ENCODE measurements at places on chromosomes 3 and 15.
A peak's percentile ranks its signal among the peaks of the same experiment; 100 is the strongest.

DNA sequence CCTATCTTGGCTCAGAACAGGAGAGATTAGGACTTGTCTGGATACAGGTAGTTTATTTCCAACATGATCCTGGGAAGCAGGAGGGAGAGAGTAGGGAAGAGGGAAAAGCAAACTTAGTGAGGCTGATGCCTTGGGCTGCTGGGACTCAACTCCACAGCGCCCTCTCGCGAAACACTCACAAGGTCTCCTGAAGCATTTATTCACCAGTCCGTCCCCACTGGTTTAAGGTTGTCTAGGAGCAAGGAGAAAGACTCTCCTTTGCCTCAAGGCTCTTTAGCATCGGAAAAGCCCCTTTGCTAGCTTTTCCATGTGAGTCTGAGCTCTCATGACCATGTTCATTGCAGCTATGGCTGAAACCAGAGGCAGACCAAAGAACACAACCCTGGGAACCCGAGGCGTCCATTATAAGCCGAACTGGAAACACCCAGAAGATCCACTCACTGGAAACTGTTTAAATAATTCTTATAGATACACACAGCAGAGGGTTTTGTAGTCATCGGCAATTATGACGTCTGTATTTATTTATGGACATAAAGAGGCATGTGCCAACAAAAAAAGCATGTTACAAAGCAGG is 244.5 kb downstream of the CD47 start:
- DNase-seq = peak; percentile 58

DNA sequence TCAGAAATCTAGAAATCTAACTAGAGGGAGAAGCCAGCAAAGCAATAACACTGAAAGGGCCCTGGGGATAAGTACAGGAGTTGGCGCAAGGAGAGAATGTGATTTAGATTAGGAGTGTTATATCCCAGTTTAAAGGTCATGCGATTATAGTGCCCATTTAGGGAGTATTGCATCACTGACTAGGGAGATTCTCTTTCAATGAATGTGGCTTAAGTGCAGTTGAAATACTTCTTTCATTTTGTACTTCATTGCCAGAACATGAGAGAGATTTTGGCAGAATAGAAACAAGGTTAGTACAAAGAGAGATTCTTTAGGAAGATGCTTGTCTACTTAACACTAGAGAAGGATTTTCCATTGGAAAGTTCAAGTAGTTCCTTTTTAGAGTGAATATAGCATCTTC is 13.9 kb downstream of the ROBO2 start:
- no peak for DNase-seq

- peak; percentile 32 for DNase-seq
These were observed 14.3 kb downstream of the ARL8B start for GRCh38 chr3:5136211-5136918.

DNA sequence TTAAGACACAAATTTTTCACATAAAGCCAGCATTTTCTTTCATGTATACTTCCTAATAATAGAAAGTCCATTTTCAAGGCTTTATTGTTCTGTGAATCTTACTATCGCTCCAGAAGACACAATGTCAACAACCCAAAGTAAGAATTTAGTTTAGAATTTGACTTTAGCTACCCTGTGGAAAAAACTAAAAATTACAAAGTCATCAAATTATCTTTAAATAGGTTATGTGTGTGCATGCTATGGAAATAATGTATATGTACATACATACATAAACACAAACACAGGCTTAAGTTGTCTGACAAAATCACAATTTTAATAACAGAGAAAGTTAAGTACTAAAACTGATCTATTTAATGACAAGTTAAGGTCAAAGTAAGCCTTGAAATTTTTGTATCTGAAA is 20.2 kb upstream of the XXYLT1 start:
- DNase-seq = no peak

DNA sequence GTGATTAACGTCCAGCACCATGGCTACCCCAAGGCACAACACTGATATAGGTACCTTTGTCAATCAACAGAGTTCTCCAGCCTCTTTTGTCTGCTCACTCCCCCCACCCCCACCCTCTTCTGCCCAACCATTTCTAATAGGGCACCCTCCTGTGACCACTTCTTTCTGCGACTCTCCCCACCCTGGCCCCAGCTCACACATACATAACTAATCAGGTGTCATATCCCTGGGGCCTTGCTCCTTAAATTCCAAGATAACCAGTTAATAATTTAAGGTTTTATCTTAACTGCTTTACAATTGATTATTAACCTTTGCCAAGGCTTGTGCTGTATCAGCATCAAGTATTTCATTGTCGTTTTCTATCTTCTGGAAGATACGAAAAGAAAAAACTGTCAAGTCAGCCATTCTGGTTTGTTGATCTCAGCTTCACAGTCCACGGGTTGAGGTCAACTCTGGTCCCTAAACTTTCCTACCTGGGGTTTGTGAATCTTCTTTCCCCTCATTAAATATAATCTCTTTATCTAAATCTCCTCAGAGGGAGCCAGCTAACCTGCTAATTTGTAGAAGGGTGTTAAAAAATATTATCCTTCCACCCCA is 27.3 kb upstream of the SLC28A2 start:
- DNase-seq = no peak

- DNase-seq = no peak
These were observed 65.1 kb upstream of the SAMMSON start for GRCh38 chr3:69934398-69934797.

- DNase-seq = no peak
These were observed 19.9 kb downstream of the SLC6A6 start for GRCh38 chr3:14422016-14422963.

DNA sequence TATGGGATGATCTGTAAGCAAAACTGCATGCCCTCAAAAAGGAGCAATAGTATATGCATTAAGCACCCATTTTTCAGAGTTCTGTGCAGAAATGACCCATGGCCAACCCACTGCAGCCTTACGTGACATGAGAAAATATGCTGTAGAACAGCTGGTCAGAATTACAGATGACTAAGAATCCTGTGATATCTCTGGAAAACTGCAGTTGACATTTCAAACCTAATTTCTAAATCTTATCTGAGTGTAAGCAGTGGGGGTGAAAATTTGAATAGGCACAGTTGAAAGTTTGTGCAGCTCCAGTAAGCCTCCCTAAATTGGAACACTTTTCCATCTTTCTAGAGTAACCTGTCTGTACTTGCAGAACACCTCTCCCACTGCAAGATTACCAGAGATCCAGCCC is 28.7 kb upstream of the COL6A6 start:
- DNase-seq = no peak

DNA sequence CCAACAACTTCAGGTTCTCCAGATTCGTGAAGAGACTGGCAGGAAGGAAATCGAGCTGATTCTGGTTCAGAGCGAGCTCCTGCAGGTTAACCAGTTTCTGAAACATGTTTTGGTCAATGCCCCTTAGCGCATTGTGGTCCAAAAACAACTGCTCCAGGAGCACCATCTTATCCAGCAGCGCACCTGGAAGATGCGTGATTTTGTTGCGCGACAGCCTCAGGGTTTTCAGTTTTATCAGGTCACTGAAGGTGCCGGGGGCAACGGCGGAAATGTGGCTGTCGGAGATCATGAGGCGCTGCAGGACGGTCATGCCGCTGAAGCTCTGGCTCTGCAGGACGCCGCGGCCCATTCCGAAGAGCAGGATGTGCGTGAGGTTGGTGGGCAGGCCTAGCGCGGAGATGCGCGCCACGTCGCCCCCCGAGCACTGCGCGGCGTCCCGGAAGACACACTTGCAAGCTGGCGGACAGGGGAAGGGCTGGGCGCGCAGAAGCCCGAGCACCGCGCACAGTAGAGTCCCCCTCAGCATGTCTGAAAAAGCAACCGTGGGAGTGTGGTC is 1.2 kb downstream of the GP5 start:
- peak; percentile 30 for DNase-seq

DNA sequence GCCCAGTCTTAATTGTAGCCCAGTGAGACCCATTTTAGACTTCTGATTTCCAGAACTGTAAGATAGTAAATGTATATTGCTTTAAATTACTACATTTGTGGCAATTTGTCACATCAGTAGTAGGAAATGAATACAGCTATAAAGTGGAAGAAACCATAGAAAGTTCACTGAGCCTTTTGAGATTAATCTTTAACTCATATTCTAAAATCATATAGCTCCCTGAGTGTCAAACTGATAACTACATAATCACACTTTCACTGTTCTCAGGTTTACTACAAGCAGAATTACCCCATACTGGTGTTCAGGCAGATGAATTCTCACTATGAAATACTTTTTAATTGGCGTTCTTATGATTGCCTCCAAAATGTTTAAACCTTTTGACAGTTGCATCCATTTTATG is 42.8 kb downstream of the CNTN4 start:
- no peak for DNase-seq

DNA sequence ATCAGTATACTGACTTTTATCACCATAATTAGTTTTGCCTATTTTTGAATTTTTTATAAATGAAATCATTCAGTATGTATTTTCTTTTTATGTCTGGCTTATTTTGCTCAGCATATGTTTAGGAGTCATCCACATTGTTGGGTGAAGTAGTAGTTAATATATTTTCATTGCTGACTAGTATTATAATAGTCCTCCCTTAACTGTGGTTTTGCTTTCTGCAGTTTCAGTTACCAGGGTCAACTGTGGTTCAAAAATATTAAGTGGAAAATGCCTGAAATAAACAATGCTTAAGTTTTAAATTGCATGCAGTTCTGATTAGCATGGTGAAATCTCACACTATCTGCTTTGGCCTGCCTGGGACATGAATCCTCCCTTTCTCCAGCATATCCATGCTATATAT is 39.5 kb upstream of the PRR23C start:
- DNase-seq = no peak

DNA sequence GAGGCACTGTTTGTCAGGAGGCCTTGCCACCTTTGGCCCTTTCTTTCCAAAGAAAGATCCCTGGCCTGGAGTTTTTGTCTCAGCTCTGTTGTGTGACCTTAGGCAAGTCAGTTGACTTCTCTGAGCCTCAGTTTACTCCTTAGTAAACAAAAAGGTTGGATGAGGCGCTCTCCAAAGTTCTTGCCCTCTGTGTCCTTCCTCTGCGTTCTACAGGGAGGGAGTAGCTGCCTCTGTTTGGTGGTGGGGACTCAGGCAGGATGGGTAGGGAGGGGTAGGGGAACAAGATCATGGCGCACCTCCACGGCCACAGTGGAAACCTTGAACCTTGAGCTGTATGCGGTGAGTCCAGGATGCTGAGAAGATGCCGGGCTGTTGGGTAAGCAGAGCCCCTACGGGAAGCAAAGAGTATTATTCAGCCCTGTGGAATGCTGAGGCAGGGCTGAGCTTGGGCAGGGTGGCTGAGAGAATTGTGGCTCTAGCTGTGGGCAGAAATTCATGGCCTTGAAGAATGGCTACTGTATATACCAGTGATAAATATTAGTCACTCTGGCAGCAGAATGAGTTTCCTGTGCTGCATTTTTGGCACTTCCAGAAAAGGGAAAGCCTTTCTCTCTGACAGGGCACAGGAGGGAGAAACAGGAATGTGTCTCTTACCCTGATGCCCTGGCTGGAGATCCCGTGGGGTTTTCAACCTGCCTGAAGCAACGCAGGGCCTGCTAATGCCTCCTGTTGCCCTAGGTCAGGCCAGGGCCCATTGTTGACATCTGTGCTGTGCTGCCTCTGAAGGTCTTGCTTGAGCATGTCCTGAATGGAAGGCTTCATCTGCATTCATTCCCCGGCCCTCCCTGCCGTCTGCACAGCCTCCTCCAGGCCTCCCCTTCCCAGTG is 39.9 kb downstream of the SMAD3 start:
- no peak for DNase-seq

DNA sequence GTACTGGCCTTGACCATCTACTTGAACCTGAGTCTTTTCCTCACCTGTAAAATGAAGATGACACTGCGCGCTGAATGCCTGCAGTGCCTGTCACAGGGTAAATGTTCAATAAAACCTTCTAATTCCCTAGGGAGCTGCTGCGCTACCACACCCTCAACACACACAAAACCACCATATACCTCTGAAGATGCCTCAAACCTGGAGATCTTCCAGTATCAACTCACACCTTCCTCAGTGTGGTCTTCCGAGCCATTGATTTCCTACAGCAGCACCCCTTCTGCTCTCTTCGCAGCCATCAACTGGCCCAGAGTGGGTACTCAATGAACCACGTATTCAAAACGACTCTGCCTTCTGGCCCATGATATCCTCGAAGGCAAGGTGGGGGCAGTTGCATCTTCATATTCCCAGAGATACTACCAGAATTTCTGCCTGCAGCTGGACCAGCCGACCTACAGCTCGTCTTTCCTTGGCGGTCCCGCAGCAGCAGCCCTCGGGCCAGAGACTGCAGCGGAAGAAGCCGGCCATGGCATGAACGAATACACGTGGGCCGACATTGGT is 695 bp downstream of the RPL32 start:
- DNase-seq = no peak

GRCh38 chr3:71421820-71422566 is 161.5 kb downstream of the FOXP1 start:
- DNase-seq = peak; percentile 66

DNA sequence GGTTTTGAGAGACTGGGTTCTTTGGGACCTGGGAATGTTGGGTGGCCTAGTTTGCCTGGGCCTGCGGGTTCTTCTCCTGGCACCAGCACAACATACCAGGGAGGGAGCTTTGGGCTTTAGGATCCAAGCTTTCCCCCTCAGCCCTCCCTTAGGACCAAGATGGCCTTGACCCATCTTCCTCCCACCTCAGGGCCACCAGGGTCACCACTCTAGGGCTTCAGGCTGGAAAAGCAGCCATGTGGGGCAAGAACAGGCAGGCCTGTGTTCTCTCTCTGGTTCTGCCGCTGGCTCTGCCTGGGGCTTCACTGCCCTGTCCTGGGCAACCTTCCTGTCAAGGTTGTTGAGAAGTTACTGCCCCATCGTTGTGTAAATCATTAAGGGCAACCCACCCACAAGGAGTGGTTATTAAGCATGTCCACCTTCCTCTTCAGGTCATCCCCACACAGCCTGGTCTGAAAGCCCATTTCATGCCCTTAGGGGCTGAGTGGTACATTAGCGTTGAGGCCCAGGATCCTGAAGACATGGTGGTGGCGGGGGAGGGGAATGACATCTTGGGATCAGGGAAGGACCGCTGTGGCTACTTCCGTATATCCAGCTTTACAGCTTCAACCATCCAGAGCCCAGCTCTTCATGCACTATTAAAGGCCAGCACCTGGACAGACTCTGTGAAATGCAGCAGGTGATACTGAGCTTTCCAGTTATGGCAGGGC is 652 bp downstream of the DUOX1 start:
- no peak for DNase-seq

GRCh38 chr15:90644952-90645725 is 72.0 kb upstream of the BLM start:
- DNase-seq = no peak

DNA sequence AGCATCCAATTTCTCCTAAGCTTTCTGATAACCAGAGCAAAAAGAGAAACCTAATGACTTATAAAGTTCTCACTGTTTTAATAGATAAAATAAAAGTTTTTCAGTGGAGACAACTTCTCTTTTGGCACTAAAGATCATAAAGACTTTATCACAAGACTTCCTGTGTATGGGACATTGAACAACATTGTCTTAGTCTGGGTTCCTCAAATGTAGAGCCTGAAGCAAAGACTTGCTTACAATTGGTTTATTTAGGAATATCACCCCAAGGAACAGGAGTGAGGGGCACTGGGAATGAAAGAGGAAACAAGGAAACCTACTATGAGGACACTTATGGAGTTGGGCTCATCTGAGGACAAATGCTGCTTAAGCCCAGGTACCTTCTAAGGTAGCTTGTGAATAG is 127.4 kb downstream of the B3GALNT1 start:
- DNase-seq = no peak
